ENCODE measurements at places on chromosomes 11 and 22. TPM values are rescaled to one million over a fixed set of nuclear protein-coding genes. Genes with fewer than 3 reads are reported as not detected.

GRCh38 chr11:33329705-33330329 is 72.6 kb downstream of the HIPK3 start:
- no peak for DNase-seq

DNA sequence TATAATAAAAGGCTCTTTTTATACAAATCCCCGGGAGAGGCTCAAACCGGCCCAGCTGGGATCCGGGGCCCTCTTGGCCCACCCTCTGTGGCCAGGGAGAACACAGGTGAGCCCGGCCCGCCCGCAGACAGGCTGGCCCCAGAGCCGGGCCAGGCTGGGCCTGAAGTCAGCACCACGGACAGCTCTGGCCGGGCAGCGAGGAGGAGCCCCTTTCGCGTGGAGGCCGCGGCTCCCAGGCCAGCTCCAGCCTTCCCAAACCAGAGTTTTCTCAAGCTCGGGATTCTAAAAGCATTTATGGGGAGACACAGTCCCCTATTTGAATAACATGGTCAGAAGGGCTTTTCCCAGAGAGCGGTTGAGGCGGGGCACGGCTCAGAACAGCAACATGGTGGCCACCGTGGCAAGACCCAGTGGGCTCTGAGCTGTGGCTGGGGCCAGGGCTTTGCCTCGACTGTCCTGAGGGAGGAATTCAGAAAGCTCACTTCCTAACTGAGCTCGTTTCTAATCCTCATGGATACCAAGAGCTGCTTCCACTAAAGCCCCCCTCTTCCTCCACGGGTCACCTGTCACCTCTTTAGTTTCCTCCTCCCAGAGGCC is 115.4 kb downstream of the BRD1 start:
- no peak for DNase-seq

- DNase-seq, result peak; percentile 19
Measured at GRCh38 chr11:65435411-65435931, 12.9 kb downstream of the NEAT1 start.

- no peak for DNase-seq
Measured at GRCh38 chr11:100984668-100985067, 144.9 kb downstream of the PGR start.

- no peak for DNase-seq
Measured at GRCh38 chr11:10493041-10493663, 38.1 kb downstream of the AMPD3 start.

DNA sequence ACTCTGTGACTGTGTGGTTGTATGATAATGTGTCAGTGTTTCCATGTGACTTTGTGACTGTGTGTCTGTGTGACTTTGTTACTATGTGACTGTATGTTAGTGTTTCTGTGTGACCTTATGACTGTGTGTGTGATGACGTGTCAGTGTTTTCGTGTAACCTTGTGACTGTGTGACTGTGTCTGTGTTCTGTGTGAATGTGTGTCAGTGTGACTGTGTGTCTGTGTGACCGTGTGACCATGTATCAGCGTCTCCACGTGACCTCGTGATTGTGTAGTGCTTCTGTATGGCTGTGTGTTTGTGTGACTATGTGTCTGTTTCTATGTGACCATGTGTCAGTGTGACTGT is 9.5 kb upstream of the PKNOX2 start:
- DNase-seq, result no peak

DNA sequence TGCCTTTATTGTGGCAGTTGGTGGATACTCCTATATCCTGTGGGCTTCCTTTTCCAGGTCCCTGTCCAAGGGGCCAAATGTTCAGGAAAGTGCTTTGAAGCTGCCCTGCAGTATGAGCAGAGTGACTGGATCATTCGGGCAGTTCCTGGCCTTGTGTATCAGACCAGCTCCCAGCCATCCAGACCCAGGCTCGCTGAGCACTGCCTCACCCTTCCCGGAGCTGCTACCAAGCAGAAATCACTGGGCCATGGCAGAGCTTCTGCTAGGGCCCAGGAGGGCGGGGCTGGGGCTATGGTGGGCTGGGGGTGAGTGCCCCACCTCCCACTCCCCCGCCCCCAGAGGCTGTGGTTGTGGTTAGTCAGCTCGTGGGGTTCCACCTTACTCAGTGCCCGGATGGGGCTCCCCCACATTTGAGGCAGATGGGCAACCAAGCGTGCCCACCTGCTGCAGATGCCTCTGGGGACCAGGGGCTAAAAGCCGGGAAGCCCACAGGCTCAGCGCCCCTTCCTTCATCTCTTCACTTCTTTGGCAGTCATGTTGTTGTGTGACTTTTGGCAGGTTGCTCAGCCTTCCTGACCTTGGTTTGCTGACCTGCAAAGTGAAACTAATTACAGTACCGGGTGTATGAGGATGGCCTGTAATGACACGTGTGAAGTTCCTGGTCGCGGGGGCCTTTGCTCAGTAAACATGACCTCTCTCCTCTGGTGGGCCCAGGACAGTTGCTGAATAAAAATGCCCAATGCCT is 2.1 kb upstream of the LRRC32 start:
- DNase-seq, result no peak

DNA sequence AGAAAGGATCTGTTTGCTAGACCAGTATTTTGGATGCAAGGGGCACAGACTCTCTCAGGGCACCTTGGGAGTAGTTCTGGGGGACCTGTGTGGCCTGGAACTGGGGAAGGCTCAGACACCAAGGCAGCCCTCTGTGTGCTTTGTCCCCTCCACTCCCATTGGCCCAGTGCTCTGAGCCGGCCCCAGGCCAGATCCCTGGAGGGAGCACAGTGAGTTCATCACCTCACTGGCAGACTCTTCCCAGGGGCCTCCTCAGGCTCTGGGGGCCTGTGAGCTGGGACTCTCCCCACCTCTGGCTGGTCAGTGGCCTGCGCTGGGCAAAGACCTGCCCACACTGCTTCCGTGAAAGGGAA is 51.7 kb downstream of the CHRDL2 start:
- no peak for DNase-seq

DNA sequence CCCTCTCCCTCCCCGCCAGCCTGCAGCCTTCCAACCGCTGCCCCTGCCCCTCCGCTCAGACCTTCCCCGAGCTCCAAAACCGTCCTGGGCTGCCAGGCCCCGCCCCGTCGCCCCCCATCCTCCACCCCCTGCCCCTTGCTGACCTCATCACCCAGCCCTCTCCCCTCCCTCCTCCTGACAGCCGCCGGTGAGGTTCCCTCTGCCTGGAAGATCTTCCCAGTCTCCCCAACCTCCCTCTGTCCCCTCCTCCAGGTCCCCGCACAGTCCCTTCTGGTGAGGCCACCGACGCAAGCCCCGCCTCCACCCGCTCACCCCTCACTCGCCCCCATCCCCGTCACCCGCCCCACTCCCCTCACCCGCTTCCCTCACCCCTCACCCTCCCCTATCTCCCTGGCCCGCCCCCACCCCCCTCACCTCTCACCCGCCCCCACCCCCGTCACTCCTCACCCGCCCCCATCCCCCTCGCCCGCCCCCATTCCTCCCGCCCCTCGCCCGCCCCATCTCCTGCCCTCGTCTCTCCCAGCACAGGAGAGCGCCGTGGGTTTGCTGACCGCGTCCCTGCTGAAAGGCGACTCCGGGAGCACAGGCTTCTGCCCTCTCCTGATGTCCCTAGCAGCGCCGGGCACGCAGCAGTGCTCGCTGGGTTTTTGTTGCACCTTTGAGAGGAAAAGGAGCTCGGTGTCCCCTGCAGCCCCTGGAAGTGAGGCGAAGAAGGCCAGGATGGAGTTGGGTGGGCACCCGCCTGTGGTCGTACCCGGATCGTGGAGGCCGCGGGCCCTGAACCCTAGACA is 16.4 kb upstream of the UPK3A start:
- peak; percentile 87 for DNase-seq

LYVE1 gene
- not detected for polyA plus RNA-seq

SLC17A6 gene
- polyA plus RNA-seq, result 0.06 TPM

FGF3 gene
- polyA plus RNA-seq, result 0.19 TPM

SLC29A2 gene
- 42.0 TPM for polyA plus RNA-seq

SYT12 gene
- polyA plus RNA-seq, result 1.4 TPM

OR8G1 gene
- polyA plus RNA-seq, result not detected

CNTF gene
- 0.33 TPM for polyA plus RNA-seq

KRTAP5-7 gene
- not detected for polyA plus RNA-seq

HSCB gene
- 14.7 TPM for polyA plus RNA-seq
